Activated T-cell treated with anti-CD3 and anti-CD28 coated beads, Interleukin-2, amount 50 U/mL, for 4 hours (primary cell): ENCODE measurements at places on chromosomes 2 and 18. TPM values are rescaled to one million over a fixed set of nuclear protein-coding genes. Genes with fewer than 3 reads are reported as not detected.

- no peak for DNase-seq
Measured at GRCh38 chr18:21115519-21116411, 4.2 kb upstream of the ROCK1 start.

DNA sequence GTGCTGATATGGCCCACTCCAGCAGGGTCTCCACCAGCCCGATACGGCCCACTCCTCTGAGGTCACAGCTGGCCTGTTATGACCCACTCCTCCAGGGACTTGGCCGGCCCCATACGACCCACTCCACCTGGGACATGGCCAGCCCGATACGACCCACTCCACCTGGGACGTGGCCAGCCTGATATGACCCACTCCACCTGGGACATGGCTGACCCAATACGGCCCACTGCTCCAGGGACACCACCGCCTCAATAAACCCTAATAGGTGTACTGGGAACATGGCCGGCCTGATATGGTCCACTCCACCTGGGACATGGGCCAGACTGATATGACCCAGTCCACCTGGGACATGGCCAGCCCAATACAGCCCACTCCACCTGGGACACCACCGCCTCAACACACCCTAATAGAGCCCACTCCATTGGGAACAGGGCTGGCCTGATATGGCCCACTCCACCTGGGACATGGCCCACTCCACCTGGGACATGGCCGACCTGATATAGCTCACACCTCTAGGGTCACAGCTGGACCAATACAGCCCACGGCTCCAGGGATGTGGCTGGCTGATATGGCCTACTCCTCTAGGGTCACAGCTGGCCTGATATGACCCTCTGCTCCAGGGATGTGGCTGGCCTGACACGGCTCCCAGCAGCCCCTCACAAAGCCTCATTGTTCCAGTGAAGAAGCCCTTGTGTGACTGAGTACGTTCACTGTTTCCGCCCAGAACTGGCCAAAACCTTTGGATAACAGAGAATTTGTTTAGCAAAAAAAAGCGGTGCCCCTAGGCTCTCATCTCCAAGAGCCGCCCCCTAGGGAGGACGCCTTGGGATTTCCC is 245.6 kb downstream of the HDAC4 start:
- no peak for DNase-seq

- no peak for DNase-seq
Measured at GRCh38 chr2:74632209-74632938, 15.8 kb downstream of the M1AP start.

DNA sequence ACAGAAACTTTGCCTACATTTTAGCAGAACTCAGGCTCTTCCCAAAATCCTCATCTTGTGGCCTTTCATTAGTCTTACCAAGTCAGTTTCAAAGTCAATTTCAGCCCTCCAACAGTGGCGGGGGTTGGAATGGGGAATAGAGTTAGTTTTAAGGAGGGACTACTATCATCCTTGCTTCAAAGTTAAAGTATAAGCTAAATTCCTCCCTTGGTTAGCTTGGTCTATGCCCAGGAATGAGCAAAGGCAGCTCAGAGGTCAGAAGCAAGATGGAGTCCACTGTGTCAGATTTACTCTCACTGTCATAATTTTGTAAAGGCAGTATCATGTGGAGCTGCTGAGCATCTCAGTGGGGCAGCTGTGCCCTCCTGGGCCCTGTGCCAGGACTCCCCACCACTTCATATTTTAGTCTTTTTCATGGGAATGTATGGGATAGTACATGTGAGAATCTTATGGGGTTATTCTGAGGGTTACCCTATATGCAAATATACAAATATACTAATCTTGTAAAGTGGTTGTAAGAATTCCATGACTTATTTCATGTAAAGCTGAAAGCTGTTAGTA is 145.2 kb upstream of the MMADHC start:
- no peak for DNase-seq

DNA sequence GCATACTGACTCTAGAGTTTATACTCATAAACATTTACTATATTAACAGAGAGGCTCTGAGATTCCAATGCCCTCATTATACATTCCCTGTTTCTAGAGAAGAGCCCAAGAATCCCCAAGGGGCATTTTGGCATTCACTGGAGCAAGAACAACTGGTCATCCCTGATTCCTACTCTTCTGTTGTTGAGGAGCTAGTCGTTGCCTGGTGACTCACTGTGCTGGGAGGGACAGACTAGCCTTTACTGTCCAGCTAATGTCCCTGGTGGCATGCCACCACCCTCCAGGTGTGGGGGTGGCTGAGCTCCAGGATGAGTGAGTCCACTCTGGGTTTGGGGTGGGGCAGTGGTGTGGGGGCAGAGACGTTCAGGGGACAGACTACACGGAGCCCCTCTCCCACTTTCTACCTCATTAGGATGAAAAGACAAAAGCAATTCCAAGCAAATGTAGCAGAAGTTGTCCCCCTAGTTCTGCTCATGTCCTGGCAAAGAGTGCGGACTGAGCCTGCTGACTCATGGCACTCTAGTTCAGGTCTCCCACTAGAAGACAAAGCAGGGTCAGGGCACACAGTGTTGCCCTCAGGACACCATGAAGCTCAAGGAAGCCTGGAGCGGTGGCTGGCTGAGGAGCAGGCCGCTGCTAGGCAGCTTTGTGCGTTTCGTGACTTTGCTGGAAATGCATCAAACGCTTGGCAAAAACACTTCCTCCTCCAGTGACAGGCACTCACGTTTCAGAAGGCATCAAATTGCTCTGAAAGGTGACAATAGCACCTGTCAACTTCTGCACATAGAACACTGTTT is 49.4 kb downstream of the RHOB start:
- no peak for DNase-seq

- no peak for DNase-seq
Measured at GRCh38 chr2:48519593-48519992, 10.4 kb upstream of the STON1 start.

SETBP1 gene
- 9.2 TPM for total RNA-seq

HS6ST1 gene
- 28.2 TPM for total RNA-seq

- no peak for DNase-seq
Measured at GRCh38 chr18:63312737-63313395, 6.7 kb downstream of the BCL2 start.

VIT gene
- total RNA-seq, result not detected

DNA sequence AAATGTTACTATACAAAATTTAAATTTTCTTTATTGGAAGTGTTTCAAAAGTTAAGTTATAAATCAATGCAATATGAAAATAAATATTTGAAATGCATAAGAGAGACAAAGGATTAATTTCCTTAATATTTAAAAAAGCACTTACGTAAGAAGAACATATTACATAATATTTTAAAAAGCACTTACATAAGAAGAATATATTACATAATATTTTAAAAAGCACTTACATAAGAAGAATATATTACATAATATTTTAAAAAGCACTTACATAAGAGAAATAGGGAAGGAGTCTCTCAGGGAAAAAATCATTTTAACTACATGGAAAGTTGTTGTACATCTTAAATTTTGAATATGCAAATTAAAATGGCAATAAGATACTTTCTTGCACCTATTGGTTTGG is 17.4 kb upstream of the B4GALT6 start:
- no peak for DNase-seq

- no peak for DNase-seq
Measured at GRCh38 chr2:46014911-46015654, 282.1 kb upstream of the EPAS1 start.

GRCh38 chr2:224957540-224958461 is 84.5 kb downstream of the DOCK10 start:
- no peak for DNase-seq

GRCh38 chr2:149467436-149467835 is 120.1 kb downstream of the MMADHC start:
- DNase-seq, result no peak

GRCh38 chr2:229703909-229704630 is 10.3 kb downstream of the DNER start:
- DNase-seq, result no peak

GRCh38 chr2:62303788-62304187 is 107.9 kb downstream of the B3GNT2 start:
- no peak for DNase-seq

DNA sequence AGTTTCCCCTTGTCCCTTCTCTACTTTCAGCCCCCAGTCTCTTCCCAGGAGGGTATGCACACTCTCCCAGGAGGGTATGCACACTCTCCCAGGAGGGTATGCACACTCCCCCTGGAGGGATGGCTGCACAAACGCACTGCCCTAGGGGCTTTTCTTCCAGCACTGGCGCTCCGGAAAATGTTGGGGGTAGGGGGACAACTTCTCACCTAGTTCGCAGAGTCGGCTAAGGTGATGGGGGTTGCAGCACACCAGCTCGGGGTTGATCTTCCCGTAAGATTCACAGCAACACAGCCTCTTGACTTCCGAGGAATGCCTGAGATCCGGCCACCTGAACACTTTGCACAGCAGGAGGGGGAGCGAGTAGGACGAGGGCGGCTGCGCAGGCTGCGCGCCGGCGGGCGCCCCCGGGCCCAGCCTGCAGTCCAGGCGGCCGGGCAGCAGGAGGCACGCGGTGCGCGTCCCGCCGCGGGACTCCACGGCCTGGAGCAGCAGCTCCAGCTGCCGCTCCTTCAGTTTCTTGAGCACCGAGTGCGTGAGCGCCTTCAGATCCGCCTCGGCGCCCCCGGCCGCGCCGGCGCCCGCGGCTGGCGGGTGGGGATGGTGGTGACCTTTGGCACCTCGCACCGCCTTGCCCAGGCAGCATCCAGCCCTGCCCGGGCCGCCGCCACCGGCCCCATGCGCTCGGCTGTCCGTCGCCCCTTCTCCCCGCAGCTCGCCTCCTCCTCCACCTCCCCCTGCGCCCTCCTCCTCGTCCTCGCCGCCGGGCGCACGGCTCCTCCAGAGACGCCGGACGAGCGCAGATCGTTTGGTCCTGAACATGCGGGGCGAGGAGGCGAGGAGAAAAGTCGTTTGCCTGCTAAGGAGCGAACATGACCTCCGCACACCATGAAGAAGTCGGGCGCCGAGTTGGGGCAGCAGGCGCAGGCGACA is 894 bp downstream of the SMAD7 start:
- no peak for DNase-seq

DNA sequence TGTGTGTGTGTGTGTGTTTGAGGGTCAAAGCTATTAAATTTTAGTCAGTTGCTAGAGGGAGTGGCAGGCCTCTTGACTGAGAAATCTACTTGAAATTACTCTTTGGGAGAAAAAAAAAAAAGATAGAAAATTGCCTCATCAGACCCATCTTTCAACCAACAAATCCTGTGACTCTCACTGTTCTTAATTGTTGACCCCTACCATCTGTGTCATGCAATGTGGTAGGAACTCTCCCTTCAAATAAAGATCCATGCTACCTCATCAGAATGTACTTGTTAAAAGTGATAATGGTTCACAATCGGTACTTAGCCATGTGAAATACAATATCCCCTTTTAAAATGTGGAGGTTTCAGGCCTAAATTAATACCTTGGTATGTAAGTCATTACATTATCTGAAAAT is 670.8 kb upstream of the FANCL start:
- DNase-seq, result no peak

DNA sequence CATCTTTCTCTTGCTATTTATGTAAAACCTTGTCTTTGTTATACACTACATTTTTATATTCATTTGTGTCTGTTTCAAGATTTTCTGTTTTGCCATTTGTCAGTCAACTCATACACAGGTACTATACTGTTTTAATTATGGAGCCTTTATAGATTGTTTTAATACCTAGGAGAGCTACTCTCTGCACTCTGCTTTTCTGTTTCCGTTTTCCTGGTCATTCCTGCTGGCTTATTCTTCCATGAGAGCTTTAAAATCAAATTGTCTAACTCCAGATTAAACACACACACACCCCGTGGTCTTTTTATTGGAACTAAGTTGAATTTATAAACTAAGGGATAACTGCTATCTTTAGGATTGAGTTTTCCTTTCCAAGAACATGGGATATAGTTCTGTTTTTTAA is 161.2 kb downstream of the RTN4 start:
- DNase-seq, result no peak

GRCh38 chr2:223465793-223466192 is 136.4 kb downstream of the SCG2 start:
- DNase-seq, result no peak

DNA sequence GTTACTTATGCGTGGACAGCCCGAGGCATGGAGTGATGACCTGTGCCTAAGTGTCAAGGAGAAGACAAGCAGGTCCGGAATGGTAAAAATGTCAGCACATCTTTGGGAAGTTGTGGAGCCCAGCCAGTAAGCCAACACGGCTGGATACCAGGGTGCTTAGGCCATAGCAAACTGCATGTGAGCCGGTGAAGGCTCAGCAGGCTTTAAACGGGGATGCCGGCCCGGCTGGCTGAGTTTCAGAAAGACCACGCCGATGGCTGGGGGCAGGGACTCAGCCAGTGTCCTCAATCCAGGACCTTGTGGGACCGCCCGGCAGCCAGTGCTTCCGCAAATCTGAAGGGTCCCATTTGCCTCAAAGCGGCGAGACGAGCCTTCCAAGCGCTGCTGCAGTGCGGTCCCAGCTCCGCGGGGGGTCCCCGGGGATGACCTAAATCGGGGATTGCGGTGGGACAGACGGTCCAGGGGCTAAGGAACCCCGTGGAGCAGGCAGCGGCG is 946 bp upstream of the AGAP1 start:
- no peak for DNase-seq

QPCT gene
- 6.9 TPM for total RNA-seq

DNA sequence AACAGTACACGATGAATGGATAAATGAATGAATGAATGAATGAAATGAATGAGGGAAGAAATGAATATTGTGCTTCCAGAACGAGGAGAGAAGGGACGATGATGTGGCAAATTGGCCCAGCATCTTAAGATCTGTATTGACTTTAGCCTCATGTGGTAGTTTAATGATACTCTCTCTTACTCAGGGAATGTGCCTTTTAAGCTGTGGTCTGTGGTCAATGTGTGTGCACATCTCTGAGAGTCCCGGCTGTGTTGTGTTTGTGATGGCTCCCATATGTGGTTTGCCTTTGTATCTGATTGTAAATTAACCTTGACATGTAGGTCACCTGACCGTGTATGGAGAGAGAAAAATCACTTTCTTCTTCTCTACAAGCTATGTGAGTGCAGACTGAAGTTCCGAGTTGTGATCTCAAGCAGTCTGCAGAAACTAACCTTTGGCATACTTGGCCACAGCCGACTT is 91.2 kb downstream of the NEDD4L start:
- no peak for DNase-seq

TEX44 gene
- total RNA-seq, result not detected

NEU4 gene
- 0.65 TPM for total RNA-seq

DNA sequence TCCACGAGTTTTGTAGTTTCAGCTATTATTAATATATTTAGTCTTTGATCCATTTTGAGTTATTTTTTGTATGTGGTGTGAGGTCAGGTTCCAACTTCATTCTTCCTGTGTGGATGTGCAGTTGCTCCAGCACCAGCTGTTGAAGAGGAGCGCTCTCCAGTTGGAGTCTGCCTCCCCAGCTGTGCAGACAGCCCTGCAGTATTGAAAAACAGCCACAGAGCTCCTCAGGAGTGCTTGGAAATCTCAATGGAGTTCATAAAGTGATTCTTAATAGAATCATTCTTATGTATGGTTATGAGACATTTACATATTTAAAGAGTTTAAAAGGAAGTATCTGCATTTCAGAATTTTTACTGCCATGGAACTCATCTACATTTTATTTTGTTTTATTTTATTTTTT is 17.3 kb downstream of the DGKD start:
- DNase-seq, result no peak

GRCh38 chr2:41199334-41199733 is 747.4 kb upstream of the SLC8A1 start:
- DNase-seq, result no peak

SOX11 gene
- total RNA-seq, result not detected

GEN1 gene
- 24.2 TPM for total RNA-seq
